Esophagus muscularis mucosa (tissue), 4 donors: ENCODE measurements at places on chromosomes 5 and 9. TPM values are rescaled to one million over a fixed set of nuclear protein-coding genes. Genes with fewer than 3 reads are reported as not detected.
A peak's percentile ranks its signal among the peaks of the same experiment; 100 is the strongest.

SNX2 gene
- 86.0 TPM for total RNA-seq

DNA sequence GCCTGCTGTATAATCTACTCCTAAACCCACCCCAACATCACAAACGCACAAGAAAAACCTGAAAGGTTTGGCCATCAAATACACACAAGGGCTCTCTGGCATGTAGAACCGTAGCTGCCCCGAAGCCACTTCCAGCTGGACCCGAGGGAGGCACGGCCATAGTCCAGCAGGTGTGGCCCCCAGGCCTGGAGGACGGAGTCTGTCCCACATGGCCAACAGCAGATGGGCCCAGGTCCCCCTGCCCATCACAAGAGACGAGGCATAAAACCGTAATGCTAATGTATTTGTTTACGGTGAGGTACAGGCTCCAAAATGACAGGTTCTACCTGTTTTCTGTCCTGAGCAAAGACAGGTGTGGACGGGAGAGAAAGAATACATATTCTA lies 234.2 kb downstream of the SYK start:
- DNase-seq = no peak
- no peak overlapping the region for H3K4me3 ChIP-seq
- H3K27me3 ChIP-seq = no peaks in the 10 kb centered on the region
- H3K27ac ChIP-seq = no peak overlapping the region
- peaks cover 25% of the 10 kb centered on the region for H3K4me1 ChIP-seq
- no peaks in the 10 kb centered on the region for H3K36me3 ChIP-seq

IFNA10 gene
- total RNA-seq = not detected

- no peaks in the 10 kb centered on the region for H3K27me3 ChIP-seq
- H3K27ac ChIP-seq = no peak overlapping the region
These were observed 2118.6 kb upstream of the C9orf72 start for GRCh38 chr9:29691758-29692407.

- H3K27me3 ChIP-seq = no peaks in the 10 kb centered on the region
- H3K36me3 ChIP-seq = no peaks in the 10 kb centered on the region
- no peak for DNase-seq
- no peak overlapping the region for H3K4me3 ChIP-seq
These were observed 134.4 kb upstream of the RAI14 start for GRCh38 chr5:34521628-34522290.

GRCh38 chr5:1668141-1668721 lies 131.4 kb downstream of the MRPL36 start:
- H3K27me3 ChIP-seq = peaks cover 35% of the 10 kb centered on the region
- H3K36me3 ChIP-seq = no peaks in the 10 kb centered on the region
- DNase-seq = no peak

DNA sequence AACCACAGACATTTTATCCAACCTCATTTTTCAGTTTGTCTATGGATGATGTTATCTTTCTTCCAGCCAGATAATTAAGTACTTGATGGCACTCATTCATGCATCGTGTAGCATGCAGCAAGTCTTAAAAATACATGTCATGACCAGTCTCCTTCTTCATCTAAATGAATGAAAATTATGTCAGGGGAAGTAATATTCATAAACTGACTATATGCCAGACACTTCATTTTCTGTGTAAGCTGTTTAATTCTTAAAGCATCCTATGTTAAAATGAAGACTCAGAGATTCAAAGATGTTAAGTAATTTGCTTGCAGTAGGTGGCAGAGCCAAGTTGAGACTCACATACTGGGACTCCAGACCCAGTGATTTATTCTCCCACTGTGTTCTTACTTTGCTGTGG lies 181.7 kb upstream of the CD180 start:
- H3K4me1 ChIP-seq = no peaks in the 10 kb centered on the region
- H3K27me3 ChIP-seq = no peaks in the 10 kb centered on the region
- H3K27ac ChIP-seq = no peak overlapping the region
- no peak overlapping the region for H3K4me3 ChIP-seq

GRCh38 chr5:389197-389821 lies 53.7 kb upstream of the EXOC3 start:
- DNase-seq = peak; percentile 24
- no peaks in the 10 kb centered on the region for H3K27me3 ChIP-seq
- H3K36me3 ChIP-seq = no peaks in the 10 kb centered on the region
- no peaks in the 10 kb centered on the region for H3K4me1 ChIP-seq

- H3K4me1 ChIP-seq = peaks cover 43% of the 10 kb centered on the region
- no peak overlapping the region for H3K27ac ChIP-seq
- H3K4me3 ChIP-seq = no peak overlapping the region
- DNase-seq = no peak
These were observed 4.2 kb downstream of the B4GALT7 start for GRCh38 chr5:177604116-177604521.

DNA sequence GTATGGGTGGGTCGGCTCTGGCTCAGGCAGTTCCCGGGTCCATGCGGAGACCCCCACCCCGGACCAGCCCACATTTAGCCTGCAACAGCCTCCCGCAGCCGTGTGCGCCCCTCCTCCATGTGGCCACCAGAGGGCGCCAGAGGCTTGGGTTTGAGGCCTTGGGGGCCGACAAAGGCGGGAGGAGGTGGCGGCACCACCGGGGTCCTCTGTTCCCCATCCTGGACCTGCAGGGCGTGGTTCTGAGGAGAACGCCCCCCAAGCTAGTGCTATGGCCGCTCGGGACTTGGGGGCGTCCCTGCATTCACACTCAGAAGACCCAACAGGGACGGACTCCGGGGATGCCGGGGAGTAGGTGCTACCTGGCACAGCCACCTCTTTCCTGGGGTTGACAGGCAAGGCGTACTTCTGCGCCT lies 16.5 kb downstream of the ASS1 start:
- no peaks in the 10 kb centered on the region for H3K27me3 ChIP-seq
- H3K36me3 ChIP-seq = peaks cover 61% of the 10 kb centered on the region
- no peak overlapping the region for H3K27ac ChIP-seq
- no peak overlapping the region for H3K4me3 ChIP-seq

CRHBP gene
- total RNA-seq = 0.52 TPM

DNA sequence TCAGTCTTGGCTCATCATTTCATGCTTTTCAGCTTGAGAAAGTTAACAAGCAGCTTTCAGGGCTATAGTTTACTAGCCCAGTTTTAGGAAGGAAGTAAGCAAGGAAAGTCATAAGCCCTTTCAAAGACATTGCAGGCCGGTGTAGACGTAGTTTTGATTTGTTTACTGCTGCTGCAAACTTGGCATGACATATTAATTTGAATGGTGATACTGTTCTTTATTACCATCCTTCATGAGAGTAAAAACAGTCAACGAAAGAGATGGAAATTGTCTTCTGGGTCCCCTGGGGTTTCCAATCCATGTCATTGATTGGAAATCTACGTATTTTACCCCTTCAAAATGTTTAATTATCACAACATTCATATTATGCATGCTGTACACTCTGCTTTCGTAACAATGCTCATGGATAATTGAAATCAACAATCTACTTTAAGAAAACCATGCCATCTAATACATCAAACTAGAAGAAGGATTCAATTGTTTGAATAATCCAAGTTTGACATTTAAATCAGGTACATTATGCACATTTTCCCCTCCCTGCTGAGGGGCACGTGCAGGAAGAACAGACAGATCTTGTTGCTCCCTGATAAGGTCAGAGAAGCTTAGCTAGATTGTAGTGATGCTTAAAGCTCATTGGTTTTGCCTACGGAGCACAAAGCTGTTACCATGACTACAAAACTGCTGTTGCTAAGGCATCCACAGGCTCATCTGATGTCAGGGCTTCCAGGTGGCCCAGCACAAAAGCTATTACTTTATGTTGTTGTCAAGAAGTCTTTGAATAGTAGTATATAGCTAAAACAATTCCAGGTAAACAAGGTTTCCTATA lies 139.9 kb upstream of the PRLR start:
- DNase-seq = no peak
- no peaks in the 10 kb centered on the region for H3K4me1 ChIP-seq
- no peak overlapping the region for H3K4me3 ChIP-seq
- H3K27ac ChIP-seq = no peak overlapping the region
- H3K36me3 ChIP-seq = no peaks in the 10 kb centered on the region
- H3K27me3 ChIP-seq = no peaks in the 10 kb centered on the region

GRCh38 chr9:93254806-93255493 lies 71.0 kb downstream of the WNK2 start:
- H3K4me3 ChIP-seq = no peak overlapping the region
- no peaks in the 10 kb centered on the region for H3K4me1 ChIP-seq
- H3K27me3 ChIP-seq = no peaks in the 10 kb centered on the region
- H3K27ac ChIP-seq = no peak overlapping the region
- DNase-seq = no peak
